ENCODE measurements at places on chromosomes 12 and 14. TPM values are rescaled to one million over a fixed set of nuclear protein-coding genes. Genes with fewer than 3 reads are reported as not detected.

The SLC11A2 gene
- 31.6 TPM for total RNA-seq

The GLT8D2 gene
- 11.7 TPM for total RNA-seq

The B4GALNT3 gene
- under 0.01 TPM for total RNA-seq

The SMARCC2 gene
- total RNA-seq: 62.1 TPM

The SERPINA5 gene
- total RNA-seq: 5.1 TPM

The GPRC5D gene
- 0.84 TPM for total RNA-seq

The A2M gene
- 410 TPM for total RNA-seq

The MAP1LC3B2 gene
- 1.8 TPM for total RNA-seq

The PLEKHD1 gene
- total RNA-seq: 0.17 TPM

The RIPK3 gene
- 6.4 TPM for total RNA-seq

The GPN3 gene
- 39.0 TPM for total RNA-seq
